Type B pancreatic cell (in vitro differentiated cells): ENCODE measurements at places on chromosomes 5 and 9. TPM values are rescaled to one million over a fixed set of nuclear protein-coding genes. Genes with fewer than 3 reads are reported as not detected.

- H3K4me1 ChIP-seq = peaks cover 14% of the 10 kb centered on the region
- peaks cover 23% of the 10 kb centered on the region for H3K27me3 ChIP-seq
- no peak overlapping the region for H3K27ac ChIP-seq
- DNase-seq = no peak
Measured at GRCh38 chr5:73272351-73272750, 99.4 kb downstream of the TMEM174 start.

GRCh38 chr5:662751-663435, 30.3 kb downstream of the TPPP start:
- no peak for DNase-seq
- H3K4me3 ChIP-seq = no peak overlapping the region
- H3K27me3 ChIP-seq = no peaks in the 10 kb centered on the region

- peaks cover 3% of the 10 kb centered on the region for H3K27me3 ChIP-seq
- no peaks in the 10 kb centered on the region for H3K4me1 ChIP-seq
- H3K36me3 ChIP-seq = no peaks in the 10 kb centered on the region
- DNase-seq = no peak
Measured at GRCh38 chr9:134502266-134502791, 139.3 kb upstream of the COL5A1 start.

GRCh38 chr9:131731237-131731636, 8.6 kb downstream of the RAPGEF1 start:
- H3K27ac ChIP-seq = peak overlapping the region; percentile 40
- no peaks in the 10 kb centered on the region for H3K27me3 ChIP-seq
- peaks cover 3% of the 10 kb centered on the region for H3K36me3 ChIP-seq

The CDC14B gene
- total RNA-seq = 24.8 and 25.5 TPM in 2 replicates

The SOX30 gene
- not detected in 2 replicates for total RNA-seq
